Thoracic aorta (tissue), 2 donors: ENCODE measurements at places on chromosomes 5 and 9.

GRCh38 chr5:146426853-146427618, 20.1 kb upstream of the TCERG1 start:
- no peak for DNase-seq
- no peak overlapping the region for H3K4me3 ChIP-seq
- H3K36me3 ChIP-seq = no peaks in the 10 kb centered on the region

DNA sequence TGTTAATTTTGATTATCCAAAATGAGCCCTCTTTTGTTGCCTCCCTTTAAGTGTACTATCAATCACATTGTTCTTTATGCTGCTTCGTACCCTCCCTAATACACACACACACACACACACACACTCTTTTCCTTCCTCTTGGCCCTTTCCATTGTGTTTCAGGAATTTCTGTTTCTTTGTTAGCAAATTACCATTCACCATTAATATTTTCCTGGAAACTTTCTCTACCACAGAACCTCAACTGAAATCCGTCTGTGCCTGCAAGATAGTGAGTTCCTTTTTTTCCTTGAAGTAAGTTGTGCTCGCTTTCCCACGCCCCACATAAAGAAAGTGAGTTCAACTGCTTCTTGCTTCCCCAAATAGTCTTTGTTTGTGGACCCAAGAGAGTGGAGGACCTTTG, 61.8 kb downstream of the SMIM15 start:
- no peaks in the 10 kb centered on the region for H3K4me1 ChIP-seq
- H3K27me3 ChIP-seq = no peaks in the 10 kb centered on the region
- no peak overlapping the region for H3K4me3 ChIP-seq
- H3K27ac ChIP-seq = no peak overlapping the region

- H3K4me1 ChIP-seq = peaks cover 23% of the 10 kb centered on the region
- DNase-seq = no peak
- no peak overlapping the region for H3K27ac ChIP-seq
- no peaks in the 10 kb centered on the region for H3K27me3 ChIP-seq
- H3K36me3 ChIP-seq = no peaks in the 10 kb centered on the region
- H3K4me3 ChIP-seq = no peak overlapping the region
Measured at GRCh38 chr9:8611153-8611552, 811.6 kb upstream of the DMAC1 start.

DNA sequence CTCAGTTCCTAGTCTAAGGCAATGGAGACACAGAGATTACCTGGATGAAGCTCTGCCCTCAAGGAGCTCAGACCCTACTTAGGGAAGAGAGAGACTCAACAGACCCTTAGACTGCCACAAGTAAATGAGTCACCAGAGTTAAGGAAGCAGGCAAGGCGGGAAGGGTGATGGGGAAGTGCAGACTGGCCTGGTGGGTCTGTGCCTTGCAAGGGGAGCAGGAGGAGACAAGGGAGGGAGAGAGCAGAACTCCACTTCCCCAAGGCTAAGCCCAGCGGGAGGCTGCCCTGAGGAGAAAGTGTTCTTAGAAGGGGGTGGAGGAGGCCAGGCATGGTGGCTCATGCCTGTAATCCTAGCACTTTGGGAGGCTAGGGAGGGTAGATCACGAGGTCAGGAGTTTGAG, 83.7 kb downstream of the HRH2 start:
- DNase-seq = no peak
- no peaks in the 10 kb centered on the region for H3K27me3 ChIP-seq
- no peaks in the 10 kb centered on the region for H3K36me3 ChIP-seq
- no peak overlapping the region for H3K27ac ChIP-seq

DNA sequence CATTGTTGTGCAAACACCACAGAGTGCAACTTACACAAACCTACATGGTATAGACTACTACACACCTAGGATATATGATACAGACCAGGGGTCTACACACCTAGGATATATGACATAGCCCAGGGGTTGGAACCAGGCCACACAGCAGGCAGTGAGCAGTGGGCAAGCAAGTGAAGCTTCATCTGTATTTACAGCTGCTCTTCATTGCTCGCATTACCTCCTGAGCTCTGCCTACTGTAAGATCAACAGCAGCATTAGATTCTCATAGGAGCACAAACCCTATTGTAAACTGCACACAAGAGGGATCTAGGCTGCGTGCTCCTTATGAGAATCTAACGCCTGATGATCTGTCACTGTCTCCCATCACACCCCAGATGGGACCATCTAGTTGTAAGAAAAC, 56.6 kb downstream of the AP3B1 start:
- no peak overlapping the region for H3K27ac ChIP-seq
- H3K4me3 ChIP-seq = no peak overlapping the region
- no peak for DNase-seq

DNA sequence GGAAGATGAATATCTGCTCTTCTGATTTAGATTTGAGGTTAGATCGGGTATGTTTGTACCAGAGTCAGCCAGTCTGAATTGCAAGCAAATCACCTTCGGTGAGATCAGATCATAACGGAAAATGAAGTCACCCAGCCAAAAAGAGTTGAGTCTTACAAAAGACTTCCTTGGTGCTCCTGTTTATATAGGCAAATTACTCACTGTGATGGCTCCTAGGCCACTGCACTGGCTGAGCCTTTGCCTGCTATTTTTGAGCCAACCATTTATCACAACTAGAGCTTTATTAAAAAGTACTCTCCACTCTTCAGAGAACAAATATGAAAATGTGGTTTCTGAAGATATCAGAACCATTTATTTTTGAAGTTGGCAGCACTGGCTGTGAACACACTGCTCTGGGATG, 277.7 kb upstream of the PCSK5 start:
- H3K4me3 ChIP-seq = no peak overlapping the region
- peaks cover 6% of the 10 kb centered on the region for H3K4me1 ChIP-seq
- no peak for DNase-seq
- H3K27ac ChIP-seq = peak overlapping the region; percentile 6
- no peaks in the 10 kb centered on the region for H3K36me3 ChIP-seq
- H3K27me3 ChIP-seq = no peaks in the 10 kb centered on the region

DNA sequence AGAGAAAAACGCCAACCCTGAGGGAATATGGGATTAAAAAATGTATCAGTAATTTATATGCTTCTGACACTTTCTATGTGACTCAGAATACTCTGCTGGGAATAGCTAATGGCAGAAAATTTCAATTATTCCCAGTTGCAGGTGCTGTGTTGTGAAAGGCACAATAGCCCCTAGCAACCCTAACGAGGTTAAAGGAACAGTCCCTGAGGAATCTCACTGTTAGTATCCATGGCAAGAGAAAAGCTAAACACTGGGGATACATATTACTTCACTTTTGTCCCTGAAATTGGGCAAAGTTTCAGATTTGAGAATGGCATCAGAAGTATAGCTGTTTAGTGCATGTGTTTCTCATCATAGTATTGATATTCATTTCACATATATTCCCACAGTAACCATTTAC, 555.0 kb downstream of the RAB3C start:
- peaks cover 4% of the 10 kb centered on the region for H3K4me1 ChIP-seq
- H3K36me3 ChIP-seq = no peaks in the 10 kb centered on the region
- no peak overlapping the region for H3K27ac ChIP-seq
- no peaks in the 10 kb centered on the region for H3K27me3 ChIP-seq
- H3K4me3 ChIP-seq = no peak overlapping the region
- no peak for DNase-seq

DNA sequence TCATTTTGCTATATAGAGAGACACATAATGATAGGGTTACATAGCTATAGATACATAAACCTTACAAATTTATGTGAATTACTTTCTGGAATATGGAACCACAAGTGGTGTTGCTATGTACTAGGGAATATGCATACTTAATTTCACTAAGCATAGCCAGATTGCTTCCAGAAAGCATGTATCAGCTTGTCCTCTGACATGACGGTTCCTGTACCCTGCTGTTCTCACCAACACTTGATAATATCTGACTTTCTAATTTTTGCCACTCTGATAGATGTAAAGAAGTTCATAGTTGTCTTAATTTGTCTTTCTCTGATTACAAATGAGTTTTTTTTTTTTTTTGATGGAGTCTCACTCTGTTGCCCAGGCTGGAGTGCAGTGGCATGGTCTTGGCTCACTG, 18.0 kb upstream of the CKS2 start:
- no peaks in the 10 kb centered on the region for H3K36me3 ChIP-seq
- H3K27ac ChIP-seq = no peak overlapping the region
- no peaks in the 10 kb centered on the region for H3K4me1 ChIP-seq
- no peaks in the 10 kb centered on the region for H3K27me3 ChIP-seq
